ENCODE measurements at places on chromosomes 2 and 18.
A peak's percentile ranks its signal among the peaks of the same experiment; 100 is the strongest.

- peak; percentile 25 for DNase-seq
These were observed 72.6 kb downstream of the ZNF532 start for GRCh38 chr18:58937071-58937886.

- no peak for DNase-seq
These were observed 23.7 kb downstream of the PGAP1 start for GRCh38 chr2:196902828-196903227.

GRCh38 chr2:183967756-183968155, 630.6 kb upstream of the ZNF804A start:
- no peak for DNase-seq

GRCh38 chr2:78682781-78683180, 342.7 kb upstream of the REG3G start:
- no peak for DNase-seq

- DNase-seq, result peak; percentile 32
These were observed 62.8 kb upstream of the NEUROD1 start for GRCh38 chr2:181742922-181743722.

- DNase-seq, result no peak
These were observed 26.3 kb downstream of the CTLA4 start for GRCh38 chr2:203893840-203894239.

- no peak for DNase-seq
These were observed 594.0 kb downstream of the NUP35 start for GRCh38 chr2:183718246-183718645.
